AG09309 (cell line): ENCODE measurements at places on chromosomes 13 and 19.

GRCh38 chr19:18989316-18989715 lies 44.0 kb downstream of the SUGP2 start:
- DNase-seq, result no peak

DNA sequence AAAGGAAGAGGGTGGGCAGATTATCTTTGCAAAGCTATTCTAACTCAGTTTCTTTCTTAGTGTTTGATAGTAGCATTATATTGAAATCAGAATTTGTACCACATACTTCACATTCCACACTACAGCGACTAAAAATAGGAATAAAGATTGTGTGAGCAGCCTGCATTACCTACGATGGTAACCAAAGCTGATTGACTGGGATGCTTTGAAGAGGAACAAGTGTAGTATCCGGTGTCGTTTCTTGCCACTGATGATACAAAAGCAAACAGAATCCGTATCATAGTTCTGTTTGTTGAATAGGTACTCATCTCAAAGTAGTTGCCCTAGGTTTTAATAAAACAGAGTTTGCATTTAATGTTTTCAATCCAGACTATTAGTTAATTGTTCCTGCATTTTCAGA lies 51.2 kb downstream of the FLT3 start:
- DNase-seq, result no peak

- DNase-seq, result no peak
Measured at GRCh38 chr19:13975870-13976269, 23.6 kb downstream of the DCAF15 start.

GRCh38 chr13:44698066-44698465 lies 121.9 kb upstream of the TSC22D1 start:
- DNase-seq, result no peak

- no peak for DNase-seq
Measured at GRCh38 chr13:108360139-108360538, 90.6 kb downstream of the TNFSF13B start.

GRCh38 chr19:55247621-55248099 lies 11.2 kb downstream of the PPP6R1 start:
- no peak for DNase-seq

- DNase-seq, result no peak
Measured at GRCh38 chr19:30263830-30264381, 108.3 kb upstream of the ZNF536 start.

DNA sequence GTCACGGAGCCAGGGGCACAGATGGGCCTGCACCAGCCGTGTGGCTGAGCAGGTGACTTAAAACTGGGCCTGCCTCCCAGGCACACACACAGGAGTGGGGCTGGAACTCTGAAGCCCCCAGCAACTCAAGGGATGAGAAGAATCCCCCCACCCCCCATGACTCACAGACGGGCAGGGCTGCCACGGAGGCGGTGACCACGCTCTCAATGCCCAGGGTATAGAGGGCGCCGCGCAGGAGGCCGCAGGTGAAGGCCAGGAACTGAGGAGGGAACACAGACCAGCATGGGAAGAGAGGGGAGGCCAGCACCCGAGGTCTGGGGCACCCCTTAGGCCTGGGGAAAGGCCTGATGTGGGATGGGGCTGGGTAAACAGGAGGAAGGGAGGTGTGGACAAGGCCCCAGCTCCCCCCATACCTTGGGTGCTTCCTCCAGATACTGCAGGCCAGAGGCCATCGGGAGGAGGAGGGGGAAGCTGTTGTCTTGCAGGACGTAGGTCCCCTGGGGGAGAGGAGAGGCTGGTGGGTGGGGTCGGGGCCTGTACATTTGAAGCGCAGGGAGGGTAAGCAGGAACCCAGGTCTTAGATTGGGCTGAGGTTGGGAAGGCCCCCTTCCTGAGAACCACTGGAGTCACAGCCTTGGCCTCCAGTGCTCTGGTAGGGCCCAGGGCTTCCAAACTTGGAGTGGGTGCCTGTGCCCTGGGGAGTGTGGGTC lies 3.1 kb upstream of the NKPD1 start:
- no peak for DNase-seq

DNA sequence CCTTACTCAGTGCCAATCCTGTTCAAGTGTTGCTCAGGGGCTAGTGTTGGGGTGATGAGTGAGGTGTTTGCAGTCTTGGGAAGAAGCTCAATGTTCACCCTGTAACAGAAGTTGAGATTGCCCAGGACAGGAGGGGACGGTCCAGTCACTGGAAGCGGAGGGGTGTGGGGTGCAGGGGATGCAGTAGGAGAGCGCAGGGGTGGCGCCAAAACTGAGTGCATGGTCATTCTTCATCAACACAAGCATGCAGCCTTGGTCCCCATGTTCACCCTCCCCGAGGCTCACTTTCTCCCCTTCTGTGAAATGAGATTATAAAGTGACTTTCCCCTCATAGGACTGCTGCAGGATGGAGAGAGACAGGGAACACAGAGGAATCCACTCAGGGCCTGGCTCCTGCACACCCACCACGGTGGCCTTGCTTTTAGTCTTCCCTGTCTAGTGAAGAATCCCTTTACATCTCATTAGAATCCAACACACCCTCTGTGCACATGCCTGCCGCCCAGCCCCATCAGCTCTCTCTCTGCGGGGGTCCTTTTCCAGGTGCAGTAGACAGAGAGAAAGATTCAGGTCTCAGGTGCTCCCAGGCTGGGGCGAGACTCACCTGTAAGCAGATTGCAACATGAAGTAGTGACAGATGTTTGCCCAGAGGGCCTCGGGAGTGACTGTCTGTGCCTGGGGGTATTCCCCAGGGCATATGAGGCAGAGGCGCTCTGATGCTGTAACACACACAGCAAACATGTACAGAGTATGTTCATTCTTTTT lies 93.2 kb downstream of the TSHZ3 start:
- no peak for DNase-seq

GRCh38 chr19:33249740-33250366 lies 24.2 kb upstream of the SLC7A10 start:
- no peak for DNase-seq

DNA sequence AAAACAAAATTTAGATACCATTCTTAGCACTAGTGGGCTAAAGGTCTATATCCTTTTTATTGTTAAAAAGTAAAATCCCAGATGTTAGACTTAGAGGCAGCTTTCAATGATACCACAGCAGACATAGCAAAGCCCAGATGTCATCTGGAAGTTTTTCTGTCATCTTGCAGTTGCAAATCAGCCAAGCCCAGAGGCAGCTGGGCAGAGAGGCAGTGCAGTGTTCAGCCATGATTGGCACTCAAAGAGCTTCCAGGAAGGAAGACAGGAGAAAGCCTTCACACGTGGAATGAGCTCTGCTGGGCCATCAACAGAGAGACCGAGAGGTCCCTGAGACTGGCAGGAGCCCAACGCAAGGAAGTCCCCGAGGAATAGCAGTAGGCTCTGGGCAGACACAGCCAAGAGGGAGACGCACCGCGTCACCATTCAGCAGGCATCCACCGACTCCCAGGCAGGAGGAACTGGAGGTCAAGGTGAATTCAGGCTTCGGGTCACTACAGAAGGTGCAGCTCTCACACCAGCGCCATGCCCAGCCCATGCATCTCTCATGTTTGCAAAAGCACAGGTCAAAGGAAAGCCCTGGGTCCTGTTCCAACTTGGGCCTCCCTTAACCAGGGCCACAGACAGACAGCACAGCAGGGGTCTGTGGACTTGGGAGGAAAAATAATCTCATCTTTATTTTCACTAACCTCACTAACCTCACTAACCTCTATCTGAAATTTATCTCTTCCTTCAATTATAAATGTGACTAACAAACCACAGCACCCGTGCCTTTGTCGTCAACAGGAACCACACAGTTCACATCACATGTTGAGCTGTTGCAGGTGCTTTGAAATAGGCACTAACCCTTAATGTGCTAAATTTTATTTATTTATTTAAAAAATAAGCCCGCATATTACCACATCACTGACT lies 54.9 kb downstream of the TUBGCP3 start:
- no peak for DNase-seq

DNA sequence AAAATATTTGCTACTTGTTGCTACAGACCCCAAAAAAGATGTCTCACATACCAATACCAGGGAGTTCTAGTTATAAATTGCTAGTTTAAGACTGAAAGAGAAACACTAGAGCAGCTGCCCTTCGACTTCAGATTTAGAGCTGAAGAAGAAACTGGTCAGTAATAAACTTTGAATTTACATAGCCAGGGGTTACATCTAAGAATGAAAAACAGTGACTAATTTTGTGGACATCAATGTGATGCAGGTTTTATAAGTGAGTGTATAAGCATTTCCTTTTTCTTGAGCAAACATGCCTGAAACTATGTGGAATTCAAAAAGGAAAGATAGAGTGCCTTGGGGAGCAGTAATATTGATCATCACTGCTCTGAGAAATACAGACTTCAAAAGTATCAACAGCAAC lies 724.9 kb upstream of the MIR17HG start:
- DNase-seq, result no peak

- no peak for DNase-seq
Measured at GRCh38 chr13:75635101-75635827, 866 bp upstream of the LMO7 start.

DNA sequence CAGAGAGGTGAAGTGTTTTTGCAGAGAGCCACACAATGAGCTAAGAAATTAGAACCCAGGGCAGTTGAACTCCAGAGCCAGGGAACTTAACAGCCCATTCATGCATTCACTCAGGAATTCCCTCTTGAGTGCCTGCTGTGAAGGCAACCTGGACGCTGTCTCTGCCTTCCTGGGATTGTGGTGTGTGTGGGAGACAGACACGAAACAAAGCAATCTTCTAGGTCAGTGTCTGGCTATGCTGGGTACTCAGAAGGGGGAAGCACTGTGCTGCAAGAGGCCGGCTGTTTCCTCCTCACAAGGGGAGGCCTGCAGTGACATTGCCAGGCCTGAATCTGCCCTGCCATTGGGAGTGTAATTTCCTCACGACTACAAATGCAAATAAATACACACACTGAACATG lies 9.7 kb downstream of the BCKDHA start:
- DNase-seq, result no peak

- DNase-seq, result no peak
Measured at GRCh38 chr13:98276486-98276885, 99.4 kb upstream of the RNF113B start.

- DNase-seq, result no peak
Measured at GRCh38 chr13:100549316-100549715, 39.3 kb downstream of the GGACT start.

- DNase-seq, result no peak
Measured at GRCh38 chr13:50584856-50585580, 258.5 kb downstream of the DLEU7 start.

DNA sequence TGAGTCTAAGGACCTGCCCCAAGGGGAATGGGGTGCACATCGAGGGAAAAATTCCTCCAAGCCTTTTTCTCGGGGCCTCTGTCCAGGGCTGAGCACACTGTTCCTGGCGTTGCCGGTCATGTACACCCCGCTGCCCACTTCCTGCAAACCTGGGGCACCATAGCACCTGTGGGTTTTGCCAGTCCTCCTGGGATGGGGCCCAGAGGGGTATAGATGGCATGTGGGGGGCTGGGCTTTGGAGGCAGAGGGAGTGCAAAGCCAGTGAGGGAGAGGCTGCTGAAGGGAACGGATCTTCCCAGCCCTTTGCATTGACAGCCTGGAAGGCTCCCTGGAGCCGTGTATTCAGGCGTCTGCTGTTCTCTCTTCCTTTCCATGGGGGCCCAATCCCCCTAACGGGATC lies 187.3 kb downstream of the ZNF536 start:
- no peak for DNase-seq

DNA sequence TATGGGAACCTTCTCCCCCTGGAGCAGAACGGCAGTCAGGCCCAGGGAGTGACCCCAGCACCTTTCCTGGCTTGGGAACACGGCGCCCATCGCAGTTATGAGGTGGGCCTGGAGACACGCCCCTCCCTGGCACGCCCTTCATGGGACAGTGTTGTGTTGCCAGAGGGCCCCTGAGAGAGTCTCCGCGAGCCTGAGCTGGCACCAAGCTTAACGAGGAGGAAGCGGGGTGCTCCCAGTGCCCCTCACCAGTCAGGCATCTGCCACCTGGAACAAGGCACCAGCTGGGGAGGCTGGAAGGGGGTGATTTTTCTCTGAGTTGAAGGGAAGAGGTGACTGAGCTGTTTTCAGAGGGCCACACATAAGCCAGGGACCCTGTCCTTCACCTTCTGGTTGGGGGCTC lies 180.6 kb downstream of the KDM4B start:
- DNase-seq, result no peak

- DNase-seq, result no peak
Measured at GRCh38 chr13:42836930-42837690, 55.7 kb downstream of the FAM216B start.

DNA sequence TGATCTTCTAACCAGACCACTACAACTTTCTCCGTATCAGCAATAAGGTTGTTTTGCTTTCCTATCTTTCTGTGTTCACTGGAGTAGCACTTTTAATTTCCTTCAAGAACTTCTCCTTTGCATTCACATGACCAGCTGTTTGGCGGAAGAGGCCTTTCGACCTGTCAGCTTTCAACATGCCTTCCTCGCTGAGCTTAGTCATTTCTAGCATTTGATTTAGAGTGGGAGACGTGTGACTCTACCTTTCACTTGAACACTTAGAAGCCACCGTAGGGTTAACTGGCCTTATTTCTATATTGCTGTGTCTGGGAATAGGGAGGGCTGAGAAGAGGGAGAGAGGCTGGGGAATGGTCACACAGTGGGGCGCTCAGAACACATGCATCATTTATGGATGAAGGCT lies 104.7 kb downstream of the TUBGCP3 start:
- no peak for DNase-seq

DNA sequence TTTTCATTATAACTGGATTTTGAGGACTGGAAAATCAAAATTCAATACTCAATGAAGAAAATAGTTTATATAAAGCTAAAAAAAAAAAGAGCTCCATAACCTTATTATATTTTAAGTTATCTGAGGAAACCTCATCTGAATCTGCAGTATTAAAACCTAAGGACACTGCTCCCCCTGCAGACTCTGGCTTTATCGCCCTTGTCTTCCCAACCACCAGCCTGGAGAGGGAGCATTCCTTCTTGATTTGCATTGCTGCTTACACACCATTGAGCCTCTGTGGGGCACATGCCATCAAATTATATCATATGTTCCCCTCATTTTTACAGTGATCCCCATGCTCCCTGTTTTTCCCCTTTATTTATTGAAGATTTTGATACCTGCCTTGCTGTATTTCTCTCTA lies 871.4 kb upstream of the GPC6 start:
- no peak for DNase-seq

- DNase-seq, result no peak
Measured at GRCh38 chr19:39595950-39596349, 6.4 kb upstream of the LGALS13 start.
